ENCODE measurements at places on chromosomes 1 and 21. TPM values are rescaled to one million over a fixed set of nuclear protein-coding genes. Genes with fewer than 3 reads are reported as not detected.

Gene PGLYRP3
- not detected for total RNA-seq

Gene SKI
- 26.8 TPM for total RNA-seq

Gene SYNC
- 112 TPM for total RNA-seq

Gene NBPF6
- not detected for total RNA-seq

Gene BEST4
- total RNA-seq = 0.32 TPM

Gene KRTAP7-1
- not detected for total RNA-seq

Gene GBP7
- total RNA-seq = not detected

Gene DNASE2B
- total RNA-seq = not detected

Gene TBX15
- 38.7 TPM for total RNA-seq

Gene PLXNA2
- 5.4 TPM for total RNA-seq

Gene SPRR2B
- not detected for total RNA-seq

Gene RHOU
- total RNA-seq = 1.8 TPM

Gene TMEM82
- total RNA-seq = not detected

Gene NADK
- total RNA-seq = 43.0 TPM

Gene GJA9
- total RNA-seq = not detected

Gene HCRTR1
- total RNA-seq = not detected

Gene GUCA2A
- not detected for total RNA-seq

Gene AMY2A
- total RNA-seq = not detected

Gene OLIG2
- not detected for total RNA-seq

Gene C4BPA
- not detected for total RNA-seq

Gene LCE3E
- not detected for total RNA-seq

Gene ADCY10
- not detected for total RNA-seq

Gene SPRR1B
- total RNA-seq = not detected

Gene SPRR2E
- not detected for total RNA-seq

Gene MMP23B
- not detected for total RNA-seq

Gene KRTAP15-1
- not detected for total RNA-seq

Gene THEM5
- not detected for total RNA-seq

Gene ZNF670
- total RNA-seq = 4.6 TPM

Gene FCMR
- total RNA-seq = not detected

Gene PTGER3
- total RNA-seq = 0.63 TPM

Gene TSPAN1
- total RNA-seq = not detected

Gene GSTM1
- total RNA-seq = not detected

Gene CELF3
- total RNA-seq = not detected

Gene LHX4
- not detected for total RNA-seq
